Activated CD4-positive, alpha-beta T cell treated with anti-CD3 and anti-CD28 coated beads, Interleukin-2, amount 50 U/mL, for 1 hour (primary cell): ENCODE measurements at places on chromosomes 2 and 18.

GRCh38 chr18:50559752-50560680 lies at the start of gene MAPK4:
Gene MAPK4 (plus strand): TSS chr18:50560087. CDS start chr18:50663959, 103,872 bp downstream.
- no peak for DNase-seq

DNA sequence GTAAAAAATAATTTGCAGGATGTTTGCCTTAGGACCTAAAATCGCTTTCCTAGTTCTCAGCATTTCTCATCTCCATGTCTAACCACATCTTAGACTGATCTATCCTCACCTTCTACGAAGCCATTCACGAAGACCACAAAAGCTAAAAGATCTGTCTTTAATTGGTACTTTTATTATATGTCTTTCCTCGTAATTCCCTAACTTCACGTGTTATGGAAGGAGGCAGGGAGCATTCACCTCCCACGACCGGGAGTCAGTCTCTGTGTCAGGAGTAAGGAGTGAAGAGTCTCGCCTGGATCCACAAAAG lies 1.6 kb downstream of the DLGAP1 start:
- no peak for DNase-seq

DNA sequence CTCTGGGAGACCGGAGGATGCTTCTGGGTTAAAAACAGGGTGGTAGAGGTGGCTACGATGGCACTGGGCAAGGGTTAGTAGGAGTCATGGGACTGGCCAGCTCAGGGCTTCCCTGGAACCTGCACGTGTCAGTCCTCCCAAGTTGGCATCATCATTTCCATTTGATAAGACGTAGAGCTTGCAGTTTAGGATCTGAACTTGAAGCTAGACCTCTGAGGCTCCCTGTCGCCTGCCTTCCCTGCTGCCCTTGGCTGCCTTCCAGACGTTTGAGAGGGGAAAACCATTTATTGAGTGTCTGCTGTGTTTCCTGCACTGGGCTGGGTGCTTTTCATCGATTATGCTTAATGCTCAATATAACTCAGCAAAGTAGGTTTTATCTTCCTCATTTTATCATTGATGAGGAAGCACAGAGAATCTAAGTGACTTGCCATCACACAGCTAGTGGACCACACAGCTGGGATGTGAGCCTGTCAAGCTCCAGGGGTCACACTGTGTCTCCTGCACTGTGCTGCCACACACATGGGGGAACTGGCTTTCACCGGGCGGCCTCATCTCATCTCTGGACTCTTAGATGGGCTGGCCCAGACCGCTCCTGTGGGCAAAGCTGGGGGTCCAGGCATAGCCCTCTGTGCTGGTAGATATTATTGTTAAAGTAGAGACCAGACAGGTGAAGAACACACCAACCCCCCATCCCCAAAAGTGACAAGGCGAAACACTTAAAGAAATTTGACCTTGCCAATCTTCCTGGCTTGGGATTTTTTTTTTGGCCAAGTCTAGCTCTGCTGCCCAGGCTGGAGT lies 7.8 kb downstream of the NT5DC4 start:
- no peak for DNase-seq

DNA sequence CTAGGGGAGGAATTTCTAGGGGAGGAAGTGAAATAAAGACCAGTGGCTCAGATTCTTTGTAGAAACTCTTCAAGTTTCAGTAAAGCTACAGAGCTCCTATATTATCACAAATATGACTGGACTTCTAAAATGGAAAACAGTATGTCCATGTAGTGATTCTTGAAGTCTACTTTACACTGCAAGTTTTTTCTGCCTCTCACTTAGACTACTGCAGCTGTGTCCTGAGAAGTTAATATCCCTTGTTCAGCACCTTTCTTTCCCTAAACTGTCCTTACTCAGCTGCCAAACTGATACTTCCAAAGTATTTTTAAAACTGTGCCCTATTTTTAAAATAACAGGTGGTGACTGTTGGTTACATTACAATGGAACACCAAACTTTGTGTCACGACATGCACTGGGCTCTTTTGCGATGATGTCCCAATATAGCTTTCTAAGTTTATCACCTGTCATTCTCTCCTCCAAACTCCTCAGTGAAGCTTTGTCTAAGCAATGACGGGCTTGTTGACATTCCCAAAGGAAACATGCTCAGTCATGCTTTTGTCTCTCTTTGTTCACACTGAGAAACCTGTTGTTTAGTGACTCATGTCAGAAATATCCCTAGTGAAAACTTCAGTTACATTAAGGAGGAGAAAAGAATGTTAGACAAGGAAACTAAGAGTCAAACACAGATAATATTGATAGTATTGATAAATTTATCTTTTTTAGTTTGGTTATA lies 341.1 kb downstream of the ARL6IP6 start:
- no peak for DNase-seq

- DNase-seq, result no peak
Observed at GRCh38 chr2:54593249-54593648, 130.2 kb upstream of the EML6 start.

- no peak for DNase-seq
Observed at GRCh38 chr2:184351126-184351525, 247.2 kb upstream of the ZNF804A start.

- DNase-seq, result no peak
Observed at GRCh38 chr2:140804700-140805260, 1326.0 kb downstream of the LRP1B start.

- no peak for DNase-seq
Observed at GRCh38 chr2:217834057-217834620, 168.7 kb downstream of the TNS1 start.

- DNase-seq, result no peak
Observed at GRCh38 chr2:145305889-145306288, 786.0 kb upstream of the ZEB2 start.

DNA sequence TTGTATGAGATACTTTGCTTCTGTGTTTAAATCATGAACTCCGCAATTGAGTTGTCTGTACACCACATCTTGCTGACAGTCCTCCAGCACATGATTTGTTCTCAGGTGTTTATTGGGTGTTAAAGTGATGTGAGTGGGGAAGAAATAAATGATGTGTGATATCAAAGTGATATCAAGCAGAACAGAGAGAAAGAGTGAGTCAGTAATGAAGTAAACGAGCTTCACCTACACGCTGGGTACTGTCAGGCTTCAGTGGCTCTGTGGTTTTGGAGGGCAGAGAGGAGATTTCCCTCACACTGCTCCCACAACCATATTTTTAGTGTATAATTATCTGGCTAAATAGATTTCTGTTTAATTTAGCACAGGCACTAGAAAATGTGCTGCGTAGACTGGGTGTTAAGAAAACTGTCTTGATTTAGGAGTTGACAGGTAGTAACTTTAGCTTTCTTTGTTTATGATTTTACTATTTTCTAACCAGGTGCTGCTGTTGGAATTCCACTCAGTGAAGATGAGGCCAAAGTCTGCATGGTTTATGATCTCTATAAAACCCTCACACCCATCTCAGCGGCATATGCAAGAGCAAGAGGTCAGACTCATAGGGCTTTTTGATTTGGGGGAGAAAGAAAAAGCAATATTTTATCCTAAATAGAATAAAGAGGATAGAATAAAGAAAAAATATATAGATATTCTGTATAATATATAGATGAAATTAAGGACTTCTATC lies 21.2 kb downstream of the ATIC start:
- DNase-seq, result no peak

DNA sequence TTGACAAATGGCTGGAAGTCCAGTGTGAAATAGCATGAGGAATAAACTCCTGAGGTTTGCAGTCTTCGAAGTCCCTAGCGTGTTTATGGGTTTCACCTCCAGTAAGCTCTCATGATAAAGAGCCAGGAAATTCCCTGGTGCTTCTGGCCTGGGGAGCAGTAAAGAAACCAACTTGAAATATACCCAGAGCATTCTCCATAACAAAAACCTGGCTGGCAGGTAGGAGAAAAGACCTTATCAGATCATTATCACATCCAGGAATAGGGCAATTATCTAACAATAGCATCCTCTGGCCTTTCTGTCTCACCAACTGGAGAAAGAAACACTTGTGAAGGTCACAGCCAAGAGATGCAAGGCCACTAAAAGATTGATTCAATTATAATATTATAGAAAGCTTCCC lies 513.6 kb upstream of the LRRTM4 start:
- DNase-seq, result no peak

DNA sequence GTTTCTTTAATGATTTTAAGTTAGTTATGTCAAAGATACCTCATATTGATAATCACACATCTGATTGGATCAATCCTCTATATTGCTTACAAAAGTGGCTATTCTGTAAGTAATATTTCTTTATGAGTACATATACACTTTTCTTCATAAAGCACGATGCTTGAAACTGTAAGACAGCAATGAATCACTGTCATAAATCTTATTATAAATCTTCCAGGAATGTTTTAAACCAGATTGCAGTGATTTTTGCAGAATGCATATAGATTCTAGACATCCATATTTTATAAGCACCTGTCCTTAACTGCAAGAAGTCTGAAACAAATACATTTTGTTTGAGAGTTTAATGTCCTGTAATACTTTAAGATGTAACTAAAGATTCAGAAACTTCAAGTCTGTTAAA lies 367.0 kb upstream of the FANCL start:
- DNase-seq, result no peak

- DNase-seq, result no peak
Observed at GRCh38 chr2:133602538-133602937, 34.3 kb upstream of the NCKAP5 start.

- no peak for DNase-seq
Observed at GRCh38 chr18:31511098-31511497, 13.1 kb downstream of the DSG2 start.

- no peak for DNase-seq
Observed at GRCh38 chr2:233977296-233977837, 60.2 kb downstream of the TRPM8 start.

GRCh38 chr2:54897420-54898310 lies 152.6 kb downstream of the RTN4 start:
- DNase-seq, result peak; percentile 1

DNA sequence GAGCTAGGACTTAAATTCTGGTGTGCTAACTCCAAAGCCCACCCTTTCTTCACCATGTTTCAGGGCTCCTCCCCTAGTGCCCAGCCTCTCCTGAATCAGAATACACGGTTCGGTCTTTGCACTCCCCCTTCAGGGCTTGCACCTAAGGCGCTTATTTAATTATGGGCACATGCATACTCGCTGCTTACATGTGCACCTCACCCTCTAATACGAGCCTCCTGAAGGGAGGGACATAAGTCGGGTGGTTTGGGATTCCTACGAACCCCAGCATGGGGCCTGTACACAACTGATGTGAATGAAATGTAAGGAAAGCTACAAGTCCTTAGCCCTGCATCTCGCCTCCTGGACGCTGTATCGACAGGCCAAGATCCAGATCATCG lies 435 bp downstream of the IFT172 start:
- DNase-seq, result peak; percentile 24

- DNase-seq, result no peak
Observed at GRCh38 chr18:30387401-30387800, 655.1 kb downstream of the DSC3 start.

- DNase-seq, result no peak
Observed at GRCh38 chr18:44588508-44588907, 92.2 kb upstream of the SETBP1 start.

GRCh38 chr2:71620851-71621251 lies 167.5 kb downstream of the DYSF start:
- no peak for DNase-seq

DNA sequence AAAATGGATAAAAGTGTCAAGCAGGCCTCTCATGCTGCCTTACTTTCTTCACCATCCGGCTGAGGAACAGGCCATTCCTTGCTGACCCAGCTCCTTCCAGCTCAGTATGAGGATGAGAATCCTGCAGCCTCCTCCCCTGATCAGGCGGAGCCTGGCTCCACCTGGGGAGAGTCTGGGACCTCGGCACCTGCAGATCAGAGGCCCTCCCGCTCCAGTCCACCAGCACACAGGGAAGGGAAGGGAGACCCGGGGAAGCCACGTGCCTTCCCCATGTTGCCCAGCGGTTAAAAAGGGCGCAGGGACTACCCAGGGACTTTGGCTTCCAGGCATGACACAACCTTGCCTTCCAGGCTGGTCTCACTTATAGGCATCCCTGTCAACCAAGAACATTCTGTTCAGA lies 172.0 kb downstream of the NDUFA10 start:
- DNase-seq, result no peak

GRCh38 chr2:63581298-63581961 lies 6.8 kb downstream of the WDPCP start:
- DNase-seq, result no peak

DNA sequence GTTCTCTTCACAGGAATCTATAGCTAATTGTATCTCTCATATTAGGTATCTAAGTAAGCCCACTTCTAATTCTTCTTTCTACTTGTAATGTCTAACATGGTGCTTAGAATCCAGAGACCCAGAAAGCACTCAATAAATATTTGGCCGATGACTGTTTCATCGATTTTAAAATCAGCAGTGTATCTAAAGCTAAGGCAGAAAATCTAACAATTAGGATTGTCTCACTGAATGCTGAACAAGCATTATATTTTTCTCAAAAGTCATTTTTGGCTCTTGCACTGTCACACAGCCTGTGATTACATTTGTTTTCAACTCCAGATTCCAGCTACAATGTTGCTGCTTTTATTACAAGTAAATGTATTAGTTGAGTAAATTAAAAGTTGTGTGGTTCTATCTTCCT lies 20.3 kb downstream of the COL5A2 start:
- DNase-seq, result no peak

DNA sequence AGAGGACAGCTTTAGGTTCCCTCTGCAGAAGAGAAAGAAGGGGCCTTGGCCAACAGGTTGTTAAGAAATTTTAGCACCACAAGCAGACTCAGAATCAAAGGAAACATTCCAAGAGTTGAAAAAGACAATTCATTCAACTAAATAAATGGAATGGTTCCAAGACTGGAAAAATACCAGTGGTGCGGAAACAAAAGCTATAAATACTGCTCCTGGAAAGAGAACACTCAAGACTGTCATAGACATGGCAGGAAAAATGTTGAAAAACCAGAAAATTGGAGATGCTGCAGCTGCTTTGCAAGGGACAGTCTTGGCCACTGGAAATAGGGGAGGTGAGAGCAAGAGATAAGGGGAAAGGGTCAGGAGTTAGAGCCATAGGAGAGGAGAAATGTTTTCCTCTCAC lies 312.7 kb upstream of the CYRIA start:
- no peak for DNase-seq

DNA sequence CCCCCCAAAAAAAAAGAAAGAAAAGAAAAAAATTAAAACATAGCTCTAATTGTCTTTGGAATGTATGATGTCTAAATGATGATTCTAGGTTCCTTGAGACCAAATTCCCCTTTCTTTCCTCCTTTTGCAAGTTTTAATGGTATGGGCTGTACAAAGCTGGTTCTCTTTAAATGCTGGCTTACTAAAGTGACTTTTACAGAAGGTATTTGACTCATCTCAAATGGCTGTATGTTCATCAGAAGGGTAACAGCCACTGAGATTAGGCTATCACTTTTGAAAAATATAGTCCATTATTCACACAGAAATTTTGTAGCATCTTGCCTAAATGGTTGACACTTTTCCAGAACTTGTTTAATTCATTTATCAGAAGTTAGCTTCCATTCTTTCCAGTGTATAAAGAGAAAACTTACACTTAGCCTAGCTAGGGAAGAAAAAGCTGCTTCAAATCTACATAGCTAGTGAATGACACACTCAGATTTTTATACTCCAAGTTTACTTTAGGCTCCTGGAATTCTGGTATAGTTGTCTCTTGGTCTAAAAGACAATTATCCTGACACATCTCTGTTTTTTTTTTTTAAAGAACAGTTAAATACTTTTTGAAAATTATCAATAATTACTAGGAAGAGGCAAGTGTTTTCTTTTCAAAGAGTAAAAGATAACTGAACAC lies 622.6 kb downstream of the LRP1B start:
- DNase-seq, result no peak

GRCh38 chr18:79133724-79134123 lies 64.5 kb downstream of the ATP9B start:
- DNase-seq, result no peak

GRCh38 chr18:48724442-48724841 lies 185.6 kb downstream of the CTIF start:
- DNase-seq, result no peak

GRCh38 chr2:161166538-161167409 lies 6.5 kb downstream of the TANK start:
- DNase-seq, result no peak
